RCC 7860 (cell line): ENCODE measurements at places on chromosomes 1 and 21.

- DNase-seq: no peak
Measured at GRCh38 chr1:116449578-116449977, 76.5 kb downstream of the ATP1A1 start.

- no peak for DNase-seq
Measured at GRCh38 chr1:232012773-232013386, 386.3 kb downstream of the DISC1 start.

- DNase-seq: no peak
Measured at GRCh38 chr1:204931313-204931712, 60.7 kb downstream of the NFASC start.

- DNase-seq: peak; percentile 60
Measured at GRCh38 chr21:36927719-36928117, 38.8 kb downstream of the HLCS start.

GRCh38 chr1:10973956-10974881, 38.2 kb upstream of the TARDBP start:
- DNase-seq: no peak

DNA sequence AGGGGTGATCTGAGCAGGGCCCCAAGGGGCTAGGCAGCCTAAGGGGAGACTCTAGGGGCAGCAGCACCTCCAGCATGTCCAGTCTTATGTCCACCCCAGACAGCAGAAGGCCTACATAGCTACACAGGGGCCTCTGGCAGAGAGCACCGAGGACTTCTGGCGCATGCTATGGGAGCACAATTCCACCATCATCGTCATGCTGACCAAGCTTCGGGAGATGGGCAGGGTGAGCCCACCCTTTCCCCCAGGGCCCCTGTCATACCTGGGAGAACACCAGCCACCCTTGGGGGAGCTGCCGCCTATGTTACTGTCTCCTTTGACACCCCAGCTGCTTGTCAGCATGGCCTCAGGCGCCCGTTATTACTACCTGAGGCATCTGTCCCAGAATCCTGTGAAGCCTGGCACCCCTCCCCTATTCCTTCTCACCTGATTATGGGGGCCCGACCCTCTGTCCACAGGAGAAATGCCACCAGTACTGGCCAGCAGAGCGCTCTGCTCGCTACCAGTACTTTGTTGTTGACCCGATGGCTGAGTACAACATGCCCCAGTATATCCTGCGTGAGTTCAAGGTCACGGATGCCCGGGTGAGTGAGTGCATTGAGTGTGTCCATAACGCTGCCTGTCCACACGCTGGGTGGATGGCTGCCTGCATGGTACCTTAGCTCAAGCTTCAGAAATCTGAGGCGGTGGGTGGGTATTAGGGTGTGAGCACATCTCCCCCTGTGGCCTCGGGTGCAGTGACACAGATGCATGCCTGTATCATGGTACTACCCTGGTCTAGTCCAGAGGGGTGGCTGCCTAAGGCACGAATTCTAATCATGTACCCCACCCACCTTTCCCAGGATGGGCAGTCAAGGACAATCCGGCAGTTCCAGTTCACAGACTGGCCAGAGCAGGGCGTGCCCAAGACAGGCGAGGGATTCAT, 29.7 kb upstream of the KDM4A start:
- no peak for DNase-seq

GRCh38 chr1:12184008-12184681, 17.4 kb downstream of the TNFRSF1B start:
- no peak for DNase-seq

GRCh38 chr1:165697491-165697880, 876 bp downstream of the ALDH9A1 start:
- DNase-seq: no peak

GRCh38 chr1:3690282-3691065, 38.2 kb downstream of the TP73 start:
- no peak for DNase-seq

GRCh38 chr1:201268604-201269151, 14.6 kb upstream of the PKP1 start:
- peak; percentile 87 for DNase-seq

DNA sequence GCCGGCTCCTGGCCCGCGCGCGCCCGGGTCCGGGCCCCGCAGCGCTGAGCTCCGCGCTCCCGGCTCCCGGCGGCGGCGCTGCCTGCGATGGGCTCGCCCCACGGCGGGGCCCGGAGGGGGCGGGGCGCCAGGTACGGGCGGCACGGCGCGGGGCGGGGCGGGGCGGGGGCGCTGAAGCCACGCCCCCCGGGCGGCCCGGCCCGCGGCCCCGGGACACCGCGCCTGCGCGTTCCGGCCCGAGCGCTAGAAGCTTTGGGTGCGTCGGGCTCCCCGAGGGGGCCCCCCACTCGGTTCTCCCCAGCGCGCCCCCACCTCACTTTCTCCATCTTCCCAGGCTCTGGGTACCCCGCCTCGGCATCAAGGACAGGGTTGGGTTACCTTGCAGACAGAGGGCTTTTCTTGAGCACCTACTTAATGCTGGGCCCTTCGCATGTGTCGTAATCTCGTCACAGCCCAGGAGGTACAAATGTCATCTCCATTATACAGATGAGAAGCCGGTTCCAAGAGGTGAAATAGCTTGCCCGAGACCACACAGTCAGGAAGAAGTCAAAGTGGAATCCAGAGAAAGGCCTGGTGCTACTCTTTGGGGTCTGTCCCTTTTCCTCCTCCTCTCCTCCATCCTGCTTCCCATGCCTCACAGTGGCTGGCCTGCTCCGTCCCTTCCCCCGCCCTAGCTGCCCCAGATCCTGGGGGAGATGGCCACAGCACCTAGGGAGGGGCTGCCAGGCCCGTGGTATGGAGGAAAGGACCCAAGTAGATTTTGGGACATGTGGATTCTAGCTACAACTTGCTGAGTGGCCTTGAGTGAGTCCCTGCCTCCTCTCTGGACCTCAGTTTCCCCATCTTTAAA, 46.5 kb downstream of the RAP1GAP start:
- DNase-seq: no peak

DNA sequence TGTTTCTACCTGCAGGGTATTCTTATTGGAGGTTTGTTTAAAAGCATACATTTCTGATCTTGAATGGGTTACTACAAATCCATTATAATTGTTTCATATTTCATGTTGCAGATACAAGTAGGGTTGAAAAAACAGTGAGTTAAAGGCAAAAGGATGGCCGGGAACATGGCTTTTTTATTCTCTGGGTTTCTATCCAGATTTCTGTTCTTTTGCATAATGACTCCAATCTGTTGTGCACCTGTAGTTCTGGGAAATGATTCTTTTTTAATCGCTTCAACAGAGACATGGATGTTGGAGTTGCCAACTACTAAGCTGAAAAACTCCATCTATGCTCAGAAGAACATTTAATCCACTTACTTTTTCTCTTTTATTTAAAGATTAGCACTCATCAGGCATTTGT, 2.7 kb upstream of the ADAMTS1 start:
- no peak for DNase-seq

DNA sequence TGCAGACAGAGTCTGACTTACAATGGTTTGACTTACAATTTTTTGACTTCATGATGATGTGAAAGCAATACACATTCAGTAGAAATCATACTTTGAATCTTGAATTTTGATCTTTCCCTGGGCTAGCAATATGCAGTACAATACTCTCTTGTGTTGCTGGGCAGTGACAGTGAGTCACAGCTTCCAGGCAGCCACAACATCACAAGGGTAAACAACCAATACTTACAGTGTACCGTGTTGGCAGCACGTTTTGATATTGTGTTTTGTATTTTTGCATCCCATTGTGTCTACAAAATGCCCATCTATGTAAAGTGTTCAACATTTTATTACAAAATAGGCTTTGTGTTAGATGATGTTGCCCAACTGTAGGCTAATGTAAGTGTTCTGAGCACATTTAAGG, 150.9 kb downstream of the NTMT2 start:
- DNase-seq: no peak

GRCh38 chr1:41504114-41505035, 19.9 kb upstream of the EDN2 start:
- DNase-seq: peak; percentile 90

DNA sequence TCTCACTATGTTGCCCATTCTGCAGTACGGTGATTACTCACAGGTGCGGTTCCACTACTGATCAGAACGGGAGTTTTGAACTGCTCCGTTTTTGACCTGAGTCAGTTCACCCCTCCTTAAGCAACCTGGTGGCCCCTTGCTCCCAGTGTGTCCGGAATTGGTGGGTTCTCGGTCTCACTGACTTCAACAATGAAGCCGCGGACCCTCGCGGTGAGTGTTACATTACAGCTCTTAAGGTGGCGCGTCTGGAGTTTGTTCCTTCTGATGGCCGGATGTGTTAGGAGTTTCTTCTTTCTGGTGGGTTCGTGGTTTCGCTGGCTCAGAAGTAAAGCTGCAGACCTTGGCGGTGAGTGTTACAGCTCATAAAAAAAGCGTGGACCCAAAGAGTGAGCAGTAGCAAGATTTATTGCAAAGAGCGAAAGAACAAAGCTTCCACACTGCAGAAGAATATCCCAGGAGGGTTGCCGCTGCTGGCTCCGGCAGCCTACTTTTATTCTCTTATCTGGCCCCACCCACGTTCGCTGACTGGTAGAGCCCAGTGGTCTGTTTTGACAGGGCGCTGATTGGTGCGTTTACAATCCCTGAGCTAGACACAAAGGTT, 17.6 kb upstream of the PARP1 start:
- no peak for DNase-seq

DNA sequence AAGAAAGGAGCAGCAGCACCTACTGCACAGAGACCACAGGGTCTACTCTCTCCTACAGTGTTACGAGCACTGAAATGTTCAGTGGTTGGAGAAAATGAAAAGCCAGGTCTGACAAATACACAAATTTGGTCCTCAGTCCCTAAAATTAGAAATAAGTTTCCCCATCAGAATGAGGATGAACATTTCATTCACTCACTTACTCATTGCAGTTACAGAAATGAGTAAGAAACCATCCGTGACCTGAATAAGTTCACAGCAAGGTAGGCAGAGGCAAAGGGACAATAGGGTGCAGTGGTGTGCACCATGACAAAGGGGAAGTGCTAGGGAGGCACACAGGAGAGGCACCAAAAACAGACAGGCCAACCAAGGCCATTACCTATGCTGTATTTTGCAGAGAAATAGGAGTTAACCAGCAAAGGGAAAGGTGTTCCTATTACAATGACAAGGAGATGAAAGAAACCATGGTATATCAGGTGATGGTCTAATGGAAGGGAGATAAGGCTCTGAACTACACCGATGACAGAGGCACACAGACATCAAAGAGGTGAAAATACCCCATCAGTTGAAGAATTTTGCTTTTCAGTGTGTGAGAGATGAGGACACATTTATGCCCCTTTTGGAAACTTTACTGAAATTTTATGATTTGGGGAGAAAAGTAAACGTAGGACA, 29.4 kb downstream of the VAV3 start:
- DNase-seq: no peak

GRCh38 chr1:145997016-145997717, 788 bp upstream of the TXNIP start:
- no peak for DNase-seq

- DNase-seq: no peak
Measured at GRCh38 chr1:110944806-110945205, 18.9 kb downstream of the LRIF1 start.

DNA sequence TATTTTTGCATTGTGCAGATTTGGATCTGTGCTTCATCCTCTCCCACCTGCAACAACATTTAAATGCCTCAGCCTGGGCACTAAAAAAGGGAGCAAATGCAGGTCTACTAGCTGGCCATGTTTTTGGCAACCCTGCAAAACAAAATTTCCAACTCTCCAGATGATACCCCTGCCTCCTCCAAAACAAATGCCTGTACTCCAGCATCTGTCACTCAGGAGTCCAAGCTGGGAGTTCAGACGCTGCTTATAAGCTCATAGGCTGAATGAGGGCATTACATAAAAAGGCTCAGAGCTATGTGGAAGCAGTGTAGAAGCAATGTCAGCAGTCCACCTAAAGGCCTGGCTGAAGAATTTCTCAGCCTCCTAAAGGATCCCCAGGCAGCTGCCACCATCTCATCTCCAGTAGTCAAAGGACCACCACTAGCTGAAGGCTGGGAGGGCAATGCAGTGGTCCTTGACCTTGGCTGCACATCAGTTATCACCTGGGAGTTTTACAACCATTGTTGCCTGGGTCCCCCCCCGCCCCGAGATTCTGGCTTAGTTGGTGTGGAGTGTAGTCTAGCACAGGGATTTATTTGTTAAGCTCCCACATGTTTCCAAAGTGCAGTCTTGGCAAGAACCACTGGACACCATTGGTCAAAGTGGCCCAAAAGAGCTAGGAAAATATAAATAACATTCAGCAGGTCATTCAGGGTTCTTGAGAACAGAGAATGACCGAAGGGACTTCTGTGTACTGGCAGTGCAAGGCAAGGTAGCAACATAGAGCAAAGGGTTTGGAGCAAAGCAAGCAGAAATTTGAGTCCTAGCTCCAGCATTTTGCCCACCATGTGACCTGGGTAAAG, 57.2 kb downstream of the ITPKB start:
- DNase-seq: no peak

GRCh38 chr1:39046613-39047210, 20.6 kb downstream of the NDUFS5 start:
- no peak for DNase-seq

DNA sequence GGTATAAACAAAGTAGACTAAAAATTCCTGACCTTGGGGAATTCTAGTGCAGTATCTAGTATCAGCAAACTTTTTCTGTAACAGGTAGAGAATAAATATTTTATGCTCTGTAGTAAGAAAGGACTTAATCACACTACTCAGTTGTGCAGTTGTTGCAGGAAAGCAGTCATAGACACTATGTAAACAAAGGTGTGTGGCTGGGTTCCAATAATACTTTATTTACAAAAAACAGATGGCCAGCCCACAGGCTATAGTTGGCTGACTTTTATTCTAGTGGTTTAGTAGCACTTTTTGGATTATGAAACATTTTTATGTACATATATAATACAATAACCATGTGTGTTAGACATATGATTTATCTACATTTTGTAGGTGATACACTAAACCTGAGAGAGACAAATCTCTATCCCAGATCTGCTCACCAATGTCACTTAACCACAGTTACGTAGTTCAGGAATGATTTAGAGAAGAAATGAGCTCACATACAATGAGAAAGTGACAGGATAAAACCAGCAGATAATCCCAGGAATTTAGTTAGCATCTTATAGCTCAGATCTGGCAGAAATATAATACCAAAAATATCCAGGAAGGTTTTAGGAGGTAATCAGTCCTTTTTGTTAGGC, 56.1 kb downstream of the MIER1 start:
- no peak for DNase-seq
